MM.1S (cell line): ENCODE measurements at places on chromosomes 4 and X.

DNA sequence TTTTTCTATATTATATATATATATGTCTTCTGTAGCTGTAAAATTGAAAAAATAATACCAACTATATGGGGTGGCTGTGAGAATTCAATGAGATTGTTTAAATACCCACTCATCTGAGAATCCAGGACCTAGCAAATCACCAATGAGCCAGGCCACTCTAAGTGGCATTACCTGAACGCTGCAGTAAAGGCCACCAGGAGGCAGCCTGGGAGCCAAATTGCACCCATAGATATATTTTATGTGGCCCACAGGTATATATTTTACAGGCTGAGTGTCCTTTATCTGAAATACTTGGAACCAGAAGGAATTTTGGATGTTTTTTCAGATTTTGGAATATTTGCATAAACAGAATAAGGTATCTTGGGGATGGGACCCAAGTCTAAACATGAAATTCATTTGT, 58.2 kb upstream of the C4orf50 start:
- no peak overlapping the region for H3K27ac ChIP-seq
- H3K4me1 ChIP-seq: peaks cover 6% of the 10 kb centered on the region; the same call in 1 of the 2 replicates
- H3K36me3 ChIP-seq: no peaks in the 10 kb centered on the region
- H3K27me3 ChIP-seq: no peaks in the 10 kb centered on the region
- H3K4me3 ChIP-seq: no peak overlapping the region
- DNase-seq: no peak

DNA sequence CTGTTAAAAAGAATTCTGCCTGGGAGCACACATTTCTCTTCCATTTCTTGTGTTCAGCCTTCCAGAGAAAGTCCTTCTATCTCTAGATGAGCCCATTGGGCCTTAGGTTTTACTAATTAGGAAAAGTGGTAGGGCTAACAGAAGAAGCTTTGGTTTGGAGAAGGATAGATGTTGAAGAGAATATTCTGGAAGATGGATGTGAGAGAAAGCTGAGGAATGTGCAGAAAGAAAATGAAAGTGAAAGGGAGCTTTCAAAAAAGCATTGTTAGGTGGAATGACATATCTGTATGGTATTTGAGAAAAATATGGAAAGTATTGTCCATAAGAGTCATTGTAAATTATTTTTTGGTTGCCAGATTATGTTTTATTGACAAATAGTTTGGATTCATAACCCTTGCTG, 474.8 kb upstream of the SLIT2 start:
- no peaks in the 10 kb centered on the region for H3K36me3 ChIP-seq
- no peak overlapping the region for H3K4me3 ChIP-seq
- H3K4me1 ChIP-seq: no peaks in the 10 kb centered on the region
- no peak for DNase-seq

DNA sequence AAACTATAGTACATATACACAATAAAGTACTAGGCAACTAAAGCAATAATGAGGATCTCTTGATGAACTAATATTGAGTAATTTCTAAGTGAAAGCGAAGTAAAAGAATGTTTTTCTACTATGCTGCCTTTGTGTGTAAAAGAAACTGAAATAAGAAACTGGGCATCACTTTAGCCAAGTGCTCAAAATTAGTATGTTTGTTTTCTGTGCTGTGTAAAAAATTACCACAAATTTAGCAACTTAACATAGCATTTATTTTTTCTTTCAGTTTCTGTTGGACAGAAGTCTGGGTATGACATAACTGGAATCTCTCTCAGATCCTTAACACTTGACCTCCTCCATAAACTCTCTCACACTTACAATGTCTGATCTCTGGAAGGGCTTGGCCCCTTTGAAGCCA, 687.1 kb upstream of the MAGEB2 start:
- peak; percentile 33 for DNase-seq
- H3K4me1 ChIP-seq: 0 out of 2 replicates have a peak, but pooled peaks cover 5% of the 10 kb centered on the region
- H3K36me3 ChIP-seq: no peaks in the 10 kb centered on the region
- no peak overlapping the region for H3K4me3 ChIP-seq
- no peak overlapping the region for H3K27ac ChIP-seq
- no peaks in the 10 kb centered on the region for H3K27me3 ChIP-seq

DNA sequence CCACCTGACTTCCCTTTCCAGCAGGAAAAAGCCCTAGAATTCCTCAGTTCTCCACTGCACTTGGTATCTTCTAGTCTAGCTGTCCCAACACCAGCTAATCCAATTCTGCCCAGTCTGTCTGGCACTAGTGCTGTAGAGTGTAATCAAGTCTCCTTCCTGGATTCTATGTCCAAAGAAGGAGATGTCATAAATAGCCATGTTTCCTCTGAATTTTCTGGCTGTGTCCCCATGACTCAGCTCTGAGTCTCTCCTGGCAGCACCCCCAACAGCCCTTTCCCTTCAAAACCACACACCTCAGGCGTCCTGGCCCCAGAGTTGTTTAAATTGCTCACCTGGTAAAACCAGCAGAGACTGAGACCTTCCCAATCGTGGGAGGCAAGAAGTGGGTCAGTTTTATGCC, 197.2 kb downstream of the GRXCR1 start:
- H3K4me1 ChIP-seq: no peaks in the 10 kb centered on the region
- no peaks in the 10 kb centered on the region for H3K27me3 ChIP-seq
- no peak overlapping the region for H3K4me3 ChIP-seq
- DNase-seq: no peak

- H3K4me3 ChIP-seq: no peak overlapping the region
- no peaks in the 10 kb centered on the region for H3K27me3 ChIP-seq
- peak overlapping the region; percentile 92 for H3K27ac ChIP-seq
Observed at GRCh38 chr4:99815597-99816011, 1.0 kb upstream of the DAPP1 start.

DNA sequence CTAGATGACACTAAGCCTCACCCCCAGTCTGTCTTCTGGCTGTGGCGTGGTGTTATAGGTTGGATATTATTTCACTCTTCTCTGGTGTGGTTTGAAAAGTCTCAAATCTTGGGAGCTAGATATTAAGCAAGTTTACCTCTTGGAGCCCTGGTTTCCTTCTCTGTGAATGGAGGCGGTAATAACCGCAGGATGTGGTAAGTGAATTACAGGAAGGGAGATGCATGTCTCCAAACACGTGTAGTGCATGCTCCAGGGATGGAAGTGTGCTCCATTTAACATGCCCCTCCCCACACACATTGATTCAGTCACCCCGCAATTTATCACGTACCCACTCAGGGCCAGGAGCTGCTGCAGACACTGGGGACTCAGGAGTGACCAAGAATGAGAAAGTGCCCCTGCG, 4.9 kb downstream of the ZNF275 start:
- H3K36me3 ChIP-seq: peaks cover 15% of the 10 kb centered on the region; the same call in 1 of the 2 replicates
- DNase-seq: no peak
- H3K4me1 ChIP-seq: peaks cover 25% of the 10 kb centered on the region
- H3K4me3 ChIP-seq: no peak overlapping the region

DNA sequence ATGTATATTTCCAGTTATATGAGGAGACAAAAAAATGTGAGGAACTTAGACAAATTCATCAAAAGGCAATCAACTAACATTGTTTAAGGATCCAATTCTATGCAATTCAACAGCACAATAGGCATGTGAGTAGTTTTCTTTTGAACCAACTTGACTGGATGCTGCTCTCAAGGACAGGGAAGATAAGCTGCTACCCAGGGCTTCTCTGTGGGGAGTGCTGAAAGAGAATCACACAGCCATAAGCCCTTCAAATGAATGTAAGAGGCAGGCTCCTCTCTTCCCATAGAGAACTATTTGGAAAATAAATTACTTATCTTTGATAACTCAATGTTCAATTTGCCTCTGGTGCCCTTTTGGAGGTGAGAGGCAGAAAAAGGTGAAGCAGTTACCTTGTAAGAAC, 1413.6 kb downstream of the PCDH7 start:
- no peak overlapping the region for H3K27ac ChIP-seq
- no peak for DNase-seq
- H3K27me3 ChIP-seq: no peaks in the 10 kb centered on the region

DNA sequence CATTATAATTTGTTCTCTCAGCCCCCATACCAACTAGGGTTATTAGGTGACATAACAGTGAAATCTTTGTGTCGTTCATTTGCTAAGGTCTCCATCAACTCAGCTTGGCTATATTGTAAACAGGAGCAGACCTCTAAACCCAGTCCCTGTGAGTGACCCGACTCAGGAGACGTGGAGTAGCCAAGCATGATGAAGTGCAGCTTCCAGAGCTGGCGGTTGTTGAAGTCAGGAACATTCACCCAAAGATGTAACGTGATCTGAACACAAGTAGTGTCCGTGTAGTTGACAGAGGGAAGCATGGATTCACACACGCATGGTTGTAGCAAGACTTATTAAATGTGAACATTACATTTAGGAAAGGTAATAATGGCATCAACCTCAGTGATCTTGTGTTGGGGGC, 102.3 kb downstream of the FAM193A start:
- no peaks in the 10 kb centered on the region for H3K4me1 ChIP-seq
- no peak overlapping the region for H3K4me3 ChIP-seq
- no peaks in the 10 kb centered on the region for H3K27me3 ChIP-seq
- no peak overlapping the region for H3K27ac ChIP-seq
- no peaks in the 10 kb centered on the region for H3K36me3 ChIP-seq

- H3K36me3 ChIP-seq: no peaks in the 10 kb centered on the region
- no peaks in the 10 kb centered on the region for H3K4me1 ChIP-seq
- no peaks in the 10 kb centered on the region for H3K27me3 ChIP-seq
- no peak overlapping the region for H3K4me3 ChIP-seq
- no peak overlapping the region for H3K27ac ChIP-seq
Observed at GRCh38 chr4:15366721-15367120, 61.1 kb upstream of the C1QTNF7 start.

DNA sequence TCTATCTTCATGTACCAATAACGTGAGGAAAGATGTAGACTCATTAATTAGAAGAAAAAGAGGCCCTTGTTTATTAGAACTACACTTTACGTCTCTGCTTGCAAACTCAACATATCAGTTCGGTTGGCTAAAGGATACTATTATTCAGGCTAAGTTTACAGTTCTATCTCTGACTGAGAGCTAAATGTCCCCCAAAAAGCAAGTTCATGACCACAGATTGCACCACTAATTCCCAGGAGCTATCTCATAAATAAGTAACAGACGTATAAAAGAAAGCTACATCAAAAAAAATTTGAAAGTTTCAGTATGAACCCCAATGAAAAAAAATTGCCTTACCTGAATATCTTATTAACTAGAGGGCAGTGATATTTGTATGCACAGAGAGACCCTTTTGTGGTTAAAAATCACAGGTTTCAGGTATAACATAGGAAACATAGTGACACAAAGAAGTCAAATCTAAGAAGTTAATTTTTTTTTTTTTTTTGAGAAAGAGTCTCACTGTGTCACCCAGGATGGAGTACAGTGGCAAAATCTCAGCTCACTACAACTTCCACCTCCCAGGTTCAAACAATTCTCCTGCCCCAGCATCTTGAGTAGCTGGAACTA, 128.9 kb downstream of the MAB21L2 start:
- no peaks in the 10 kb centered on the region for H3K27me3 ChIP-seq
- no peak overlapping the region for H3K4me3 ChIP-seq
- DNase-seq: no peak
- H3K36me3 ChIP-seq: no peaks in the 10 kb centered on the region
- no peaks in the 10 kb centered on the region for H3K4me1 ChIP-seq

DNA sequence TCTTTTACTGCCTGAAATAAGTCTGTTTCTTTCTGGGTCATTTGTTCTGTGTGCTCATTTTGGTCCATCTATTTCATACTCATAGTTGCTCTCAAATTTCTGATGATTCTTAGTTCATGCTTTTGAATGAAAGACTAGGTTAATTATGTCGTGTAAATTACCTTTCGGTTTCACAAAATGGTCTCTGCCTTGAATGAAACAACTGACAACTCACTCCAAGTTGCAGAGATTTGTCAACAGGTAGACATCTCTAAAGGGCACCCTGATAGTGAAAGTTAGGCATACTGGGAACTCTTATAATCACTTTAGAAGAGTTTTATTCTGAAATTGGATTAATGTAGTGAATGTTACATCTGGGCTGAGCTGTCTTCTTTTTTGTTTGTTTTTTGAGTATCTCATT, 726.9 kb downstream of the PDHA2 start:
- H3K36me3 ChIP-seq: no peaks in the 10 kb centered on the region
- no peak overlapping the region for H3K4me3 ChIP-seq
- DNase-seq: peak; percentile 57
- no peaks in the 10 kb centered on the region for H3K4me1 ChIP-seq
- H3K27me3 ChIP-seq: no peaks in the 10 kb centered on the region
- no peak overlapping the region for H3K27ac ChIP-seq

DNA sequence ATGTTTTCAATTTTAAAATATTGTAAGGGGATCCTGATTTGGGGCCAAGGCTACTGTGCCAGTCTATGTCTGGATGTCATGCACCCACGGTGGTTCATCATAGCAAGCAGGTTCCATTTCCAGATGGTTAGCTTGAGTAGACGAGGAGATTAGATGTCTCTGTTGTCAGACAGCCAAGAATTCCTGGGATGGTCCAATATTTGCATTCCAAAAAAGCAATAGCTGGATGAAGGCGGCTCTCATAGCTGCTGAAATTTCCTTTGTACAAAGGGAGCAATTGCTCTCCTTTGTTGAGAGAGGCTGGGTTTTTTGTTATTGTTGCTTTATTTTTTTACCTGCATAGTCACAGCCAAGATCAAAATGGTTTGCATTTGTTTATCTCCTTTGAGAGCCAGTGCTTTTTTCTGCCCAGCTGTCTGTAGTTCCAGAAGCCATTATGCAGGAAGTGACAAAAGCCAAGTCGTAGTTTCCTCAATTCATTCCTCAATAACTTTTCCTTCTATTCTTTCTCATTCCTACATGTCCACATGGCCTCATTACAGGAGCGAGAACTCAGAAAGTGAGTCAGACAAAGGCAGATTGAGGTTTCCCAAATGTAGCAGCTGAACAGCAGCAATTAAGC, 107.9 kb downstream of the MMRN1 start:
- no peak overlapping the region for H3K4me3 ChIP-seq
- H3K27ac ChIP-seq: no peak overlapping the region
- H3K4me1 ChIP-seq: no peaks in the 10 kb centered on the region
- no peaks in the 10 kb centered on the region for H3K27me3 ChIP-seq
- no peak for DNase-seq

GRCh38 chrX:72465889-72466288, 106.8 kb downstream of the HDAC8 start:
- no peaks in the 10 kb centered on the region for H3K36me3 ChIP-seq
- H3K27me3 ChIP-seq: no peaks in the 10 kb centered on the region
- DNase-seq: no peak
- H3K27ac ChIP-seq: no peak overlapping the region

DNA sequence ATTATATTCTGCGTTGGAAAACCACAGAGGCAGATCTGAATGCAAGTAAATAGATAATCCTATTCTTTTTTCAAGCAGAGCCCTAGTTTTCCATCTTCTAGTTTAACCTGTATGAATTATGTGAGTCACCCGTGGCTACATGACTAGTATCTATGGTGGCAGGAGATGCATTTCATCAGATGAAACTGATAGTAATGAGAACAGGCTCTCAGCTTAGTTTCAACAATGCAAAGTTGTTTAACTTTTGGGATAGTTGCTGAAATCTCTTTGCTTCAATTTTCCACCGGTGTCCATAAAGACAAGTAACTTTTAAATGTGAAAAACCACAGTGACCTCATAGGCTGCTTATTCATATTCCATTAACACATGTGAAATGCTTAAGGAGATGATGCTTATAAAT, 1317.4 kb upstream of the TENM3 start:
- H3K4me3 ChIP-seq: no peak overlapping the region
- no peaks in the 10 kb centered on the region for H3K27me3 ChIP-seq
- no peaks in the 10 kb centered on the region for H3K4me1 ChIP-seq
- no peak for DNase-seq
- no peak overlapping the region for H3K27ac ChIP-seq
- no peaks in the 10 kb centered on the region for H3K36me3 ChIP-seq
